Activated CD4-positive, alpha-beta memory T cell treated with anti-CD3 and anti-CD28 coated beads for 36 hours (primary cell): ENCODE measurements at places on chromosomes 12 and 14.

GRCh38 chr14:71651228-71651627, 281.0 kb upstream of the RGS6 start:
- no peak for DNase-seq

DNA sequence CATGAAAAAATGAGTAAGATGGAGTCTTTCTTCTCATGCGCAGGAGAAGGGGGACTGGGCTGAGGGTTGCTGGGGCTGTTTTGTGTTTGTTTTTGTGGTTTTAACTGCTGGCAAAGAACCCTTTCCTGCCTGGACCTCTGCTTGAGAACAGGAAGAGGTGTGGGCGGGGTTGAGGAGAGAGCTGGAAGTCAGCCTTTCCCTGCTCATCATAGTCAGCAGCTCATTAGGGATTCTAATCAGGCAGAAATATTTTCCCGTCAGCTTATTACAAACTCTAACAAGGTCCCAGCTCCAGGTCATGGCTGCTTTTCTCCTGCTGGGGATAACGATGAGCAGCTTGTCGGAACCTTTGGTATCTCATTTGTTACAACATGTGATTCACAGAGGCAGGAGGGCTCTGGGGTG, 185.0 kb upstream of the NRXN3 start:
- no peak for DNase-seq

- no peak for DNase-seq
Measured at GRCh38 chr12:761256-761655, 8.9 kb downstream of the WNK1 start.

- peak; percentile 75 for DNase-seq
Measured at GRCh38 chr12:108611884-108612415, 14.1 kb upstream of the TMEM119 start.
